ENCODE measurements at places on chromosomes 12 and 14.

DNA sequence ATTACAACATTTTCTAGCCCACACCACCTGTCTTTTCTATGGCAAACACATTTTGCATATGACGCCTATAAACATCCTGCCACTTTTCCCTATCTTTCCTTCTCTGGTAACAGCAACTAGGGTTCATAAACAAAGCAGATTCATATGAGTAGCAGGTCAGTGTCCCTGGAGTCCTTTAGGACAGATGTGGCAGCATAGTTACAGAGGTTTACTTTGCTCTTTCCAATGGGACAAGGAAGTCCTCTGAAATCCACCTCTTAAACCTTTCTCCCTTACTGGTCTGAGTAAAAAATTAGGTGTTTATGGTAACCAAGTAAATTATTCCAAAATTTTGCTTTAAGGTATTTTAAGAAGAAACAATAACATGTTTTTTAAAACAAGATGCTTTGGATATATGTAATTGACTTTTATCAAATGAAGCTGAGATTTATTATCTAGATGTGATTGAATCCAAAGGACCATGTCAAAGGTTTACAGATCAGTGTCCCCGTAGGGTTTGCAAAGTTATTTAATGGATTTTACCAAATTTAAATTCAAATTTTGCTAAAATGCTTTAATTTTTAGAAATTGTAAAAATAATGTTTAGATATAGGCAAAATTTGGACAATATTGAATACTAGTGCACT lies 79.2 kb upstream of the PAWR start:
- no peak for DNase-seq

DNA sequence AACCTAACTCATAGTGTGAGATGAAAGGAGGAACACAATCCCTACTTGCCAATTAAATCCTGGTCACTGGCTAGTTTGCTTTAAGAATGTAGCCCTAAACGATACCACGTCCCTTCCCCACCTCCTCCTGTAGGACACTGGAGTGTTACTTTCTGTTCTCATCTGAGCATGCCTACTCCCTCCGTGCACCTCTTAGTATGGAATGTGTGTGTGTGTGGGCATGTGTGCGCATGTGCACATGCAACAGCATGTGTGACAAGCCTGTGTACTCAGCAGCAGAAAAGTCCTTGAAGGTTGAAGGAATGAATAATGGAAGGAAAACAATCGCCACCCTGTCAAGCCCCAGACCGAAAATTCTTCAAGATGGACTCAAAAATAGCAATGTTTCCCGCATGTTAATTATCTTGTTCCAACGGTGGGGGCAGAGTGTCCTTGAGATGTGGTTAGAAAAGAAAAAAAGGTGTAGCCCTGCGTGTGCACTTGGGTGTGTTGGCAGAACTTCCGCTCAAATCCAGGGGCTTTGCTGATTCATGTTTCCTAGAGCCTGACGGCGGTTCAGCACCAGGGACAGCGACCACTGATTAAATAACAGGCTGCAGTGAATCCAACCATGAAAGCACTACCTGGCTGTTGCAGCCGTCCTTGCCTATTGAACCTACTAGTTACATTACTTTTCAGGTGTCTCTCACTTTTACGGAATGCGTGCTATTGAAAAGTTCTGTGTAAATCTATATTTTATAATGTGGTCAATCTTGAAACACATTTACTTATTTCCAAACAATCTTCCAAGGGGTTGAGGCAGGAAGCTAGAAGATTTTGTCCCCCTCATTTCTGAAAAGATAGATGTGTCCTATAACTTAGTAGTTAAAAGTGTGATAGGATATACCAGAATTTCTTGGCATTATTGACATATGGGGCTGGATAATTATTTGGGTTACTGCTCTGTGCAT lies 79.8 kb downstream of the SRRM4 start:
- DNase-seq: peak; percentile 23

- DNase-seq: no peak
Observed at GRCh38 chr12:11633968-11634367, 15.5 kb upstream of the ETV6 start.

DNA sequence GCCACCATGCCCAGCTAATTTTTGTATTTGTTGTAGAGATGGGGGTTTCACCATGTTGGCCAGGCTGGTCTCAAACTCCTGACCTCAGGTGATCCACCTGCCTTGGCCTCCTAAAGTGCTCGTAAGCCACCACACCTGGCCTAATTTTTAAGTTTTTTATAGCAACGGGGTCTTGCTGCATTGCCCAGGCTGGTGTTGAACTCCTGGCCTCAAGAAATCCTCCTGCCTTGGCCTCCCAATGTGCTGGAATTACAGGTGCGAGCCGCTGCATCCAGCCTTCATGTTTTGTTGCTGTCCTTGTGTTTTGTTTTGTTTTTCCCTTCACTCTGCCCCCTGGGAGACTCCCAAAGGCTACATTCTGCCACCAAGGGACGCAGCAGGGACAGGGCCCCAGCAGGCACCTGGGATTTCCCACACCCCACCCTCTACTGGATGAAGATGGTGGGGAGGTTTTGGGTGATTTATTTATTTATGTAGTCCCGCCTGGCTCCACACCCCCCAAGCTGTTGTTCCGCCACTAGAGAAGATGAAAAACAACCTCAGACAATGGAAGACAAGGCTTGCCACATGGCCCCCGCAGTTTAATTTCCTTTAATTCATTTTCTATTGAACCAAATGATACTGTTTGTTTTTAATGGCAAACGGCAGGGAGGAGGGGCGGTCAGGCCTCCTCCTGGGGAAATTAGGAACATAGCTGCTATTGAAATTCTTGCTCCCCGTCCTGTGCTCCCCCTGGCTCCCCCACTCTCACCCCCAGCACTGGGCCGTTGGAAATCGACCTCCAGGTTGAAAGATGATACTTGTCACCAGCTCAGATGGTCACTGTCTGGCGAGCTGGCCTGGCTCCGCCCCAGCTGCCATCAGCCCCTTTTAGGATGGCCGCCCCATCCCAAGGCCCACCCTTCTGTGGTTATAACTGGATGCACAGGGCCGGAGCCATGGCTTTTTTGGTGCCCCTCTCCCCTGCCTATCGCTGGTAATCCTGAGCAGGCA lies 70.3 kb downstream of the RNFT2 start:
- DNase-seq: no peak

DNA sequence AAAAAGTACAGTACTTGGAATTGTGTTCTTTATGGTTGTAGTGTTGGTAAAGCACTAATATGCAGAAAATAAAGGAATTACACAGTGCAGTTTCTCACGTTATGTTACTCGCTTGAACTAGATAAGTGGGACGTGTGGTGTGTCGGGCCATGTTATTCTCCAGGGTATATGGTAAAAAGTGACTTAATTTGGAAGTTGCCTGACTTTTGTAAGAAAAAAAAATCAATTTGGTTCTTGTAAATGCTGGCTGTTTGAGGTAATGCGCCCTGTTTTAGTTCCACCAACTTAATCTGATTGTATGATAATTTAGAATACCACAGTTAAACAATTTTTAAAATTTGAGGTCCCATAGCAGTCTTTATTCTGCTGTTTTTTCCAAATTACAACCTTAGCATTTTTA lies 4.1 kb downstream of the ARF6 start:
- DNase-seq: no peak

DNA sequence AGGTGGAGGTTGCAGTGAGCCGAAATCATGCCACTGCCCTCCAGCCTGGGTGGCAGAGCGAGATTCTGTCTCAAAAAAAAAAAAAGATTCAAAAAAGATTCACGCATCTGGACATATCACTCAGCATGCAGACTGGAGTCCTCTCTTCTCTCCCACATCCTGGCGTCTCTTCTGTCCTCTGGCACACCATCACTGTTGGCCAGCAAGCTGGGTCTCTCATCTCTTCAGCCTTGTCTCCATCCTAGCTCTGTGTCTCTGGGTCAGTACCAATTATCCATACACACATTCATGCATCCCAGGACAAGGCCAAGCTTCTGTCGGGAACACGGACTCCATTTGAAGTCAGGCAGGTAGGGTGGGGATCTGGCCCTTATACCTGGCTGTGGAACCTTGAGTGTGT lies 105.5 kb upstream of the MAP1LC3B2 start:
- no peak for DNase-seq

DNA sequence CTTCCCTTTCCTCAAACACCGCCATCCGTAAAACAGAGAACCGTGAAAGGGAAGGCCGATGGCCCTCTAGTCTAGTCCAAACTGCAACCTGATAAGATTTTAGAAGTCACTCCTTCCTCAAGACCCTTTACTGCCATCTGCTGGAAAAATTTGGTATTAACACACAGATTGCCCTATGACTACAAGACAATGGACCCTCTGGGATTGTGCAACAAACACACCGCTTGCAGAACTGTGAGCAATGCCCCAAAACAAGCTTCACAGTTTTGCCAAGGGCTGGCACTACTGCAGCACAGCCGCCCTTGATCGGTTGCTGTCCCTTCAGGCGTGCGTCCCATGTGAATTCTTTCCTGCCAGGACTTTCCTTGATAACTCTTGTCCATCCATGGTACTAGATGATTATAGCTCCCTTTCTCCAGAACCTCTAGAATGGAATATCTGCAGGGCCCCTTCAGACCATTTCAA lies 23.1 kb downstream of the LLPH start:
- DNase-seq: peak; percentile 80

GRCh38 chr12:15693228-15693911 lies 95.8 kb downstream of the EPS8 start:
- DNase-seq: no peak

- no peak for DNase-seq
Observed at GRCh38 chr12:9114946-9115345, 773 bp downstream of the A2M start.
